ENCODE measurements at places on chromosomes 1 and 21.

DNA sequence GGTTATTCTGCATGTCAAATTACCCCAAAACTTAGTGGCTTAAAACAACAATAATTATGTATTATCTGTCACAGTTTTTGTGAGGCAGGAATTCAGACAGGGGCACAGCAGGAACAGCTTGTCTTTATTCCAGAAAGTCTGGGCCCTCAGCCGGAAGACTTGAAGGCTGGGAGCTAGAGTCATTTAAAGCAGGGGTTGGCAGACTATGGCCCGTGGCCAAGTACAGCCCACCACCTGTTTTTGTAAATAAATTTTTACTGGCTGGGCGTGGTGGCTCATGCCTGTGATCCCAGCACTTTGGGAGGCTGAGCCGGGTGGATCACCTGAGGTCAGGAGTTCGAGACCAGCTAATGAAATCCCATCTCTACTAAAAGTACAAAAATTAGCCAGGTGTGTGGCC is 39.6 kb upstream of the KDM4A start:
- no peak for DNase-seq

GRCh38 chr1:53037159-53037558 is 24.9 kb upstream of the PODN start:
- DNase-seq = no peak

DNA sequence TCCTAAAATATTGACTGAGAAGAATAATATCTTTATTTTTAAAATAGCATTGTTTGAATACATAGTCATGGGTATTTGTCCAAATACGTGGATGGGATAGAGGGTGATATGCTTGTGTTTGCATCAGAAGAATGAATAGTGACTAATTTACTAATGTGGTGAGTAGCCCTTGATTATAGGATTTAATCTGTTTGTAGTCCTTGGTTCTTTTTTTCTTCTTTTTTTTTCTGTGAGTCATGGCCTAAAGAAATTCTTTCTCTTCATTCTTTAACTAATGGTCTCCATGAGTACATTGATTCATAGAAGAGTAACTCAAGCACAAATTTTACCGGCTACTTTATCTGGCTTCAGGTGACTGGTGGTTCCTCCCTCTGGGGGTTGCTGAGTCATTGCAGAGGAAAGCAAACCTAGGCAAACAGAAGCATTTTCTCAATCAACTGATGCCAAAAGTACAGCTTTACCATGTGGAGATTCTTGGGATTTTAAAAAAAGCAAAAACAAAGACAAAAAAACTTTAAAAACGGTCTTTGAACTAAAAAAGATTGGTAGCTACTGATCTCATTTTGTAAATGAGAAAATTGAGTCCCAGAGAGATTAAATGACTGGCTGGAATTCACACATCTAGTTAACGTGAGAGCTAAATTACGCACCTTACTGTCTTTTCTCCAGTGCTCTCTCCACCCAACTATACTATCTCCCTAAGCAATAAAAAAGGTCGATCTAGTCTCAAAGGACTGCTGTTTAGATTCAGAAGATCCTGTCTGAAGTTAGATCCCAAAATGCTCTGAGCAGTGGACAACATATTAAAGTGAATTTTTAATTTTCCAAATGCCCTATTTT is 40.5 kb downstream of the AK5 start:
- no peak for DNase-seq

DNA sequence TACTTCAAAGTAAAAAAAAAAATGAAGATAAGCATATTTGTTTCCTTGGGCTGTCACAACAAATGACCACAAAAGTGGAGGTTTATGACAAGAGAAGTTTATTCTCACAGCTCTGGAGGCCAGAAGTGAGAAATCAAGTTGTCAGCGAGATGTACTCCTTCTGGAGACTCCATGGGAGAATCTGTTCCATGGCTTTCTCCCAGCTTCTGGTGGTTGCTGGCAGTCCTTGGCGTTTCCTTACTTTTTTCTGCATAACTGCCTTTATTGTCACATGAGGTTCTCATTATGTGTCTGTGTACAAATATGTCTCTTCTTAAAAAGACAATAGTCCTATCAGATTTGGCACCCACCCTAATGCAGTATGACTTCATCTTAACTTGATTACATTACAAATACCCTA is 398.3 kb downstream of the KCNT2 start:
- no peak for DNase-seq

GRCh38 chr21:46616050-46616449 is 11.2 kb upstream of the S100B start:
- DNase-seq = no peak

DNA sequence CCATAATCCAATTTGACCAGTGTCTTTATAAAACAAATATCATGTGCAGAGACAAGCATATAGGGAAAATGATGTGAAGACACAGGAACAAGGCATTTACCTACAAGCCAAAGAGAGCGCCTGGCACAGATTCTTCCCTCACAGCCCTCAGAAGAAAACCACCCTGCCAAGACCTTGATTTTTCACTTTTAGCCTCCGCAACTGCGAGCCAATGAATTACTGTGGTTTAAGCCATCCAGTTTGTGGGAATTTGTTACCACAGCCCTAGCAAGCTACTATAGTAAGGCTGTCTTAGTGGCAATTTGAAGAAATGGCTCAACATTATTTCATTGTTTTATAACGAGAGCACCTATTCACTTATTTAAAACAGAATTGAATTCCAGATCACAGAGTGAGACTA is 85.7 kb upstream of the CCDC190 start:
- DNase-seq = no peak

DNA sequence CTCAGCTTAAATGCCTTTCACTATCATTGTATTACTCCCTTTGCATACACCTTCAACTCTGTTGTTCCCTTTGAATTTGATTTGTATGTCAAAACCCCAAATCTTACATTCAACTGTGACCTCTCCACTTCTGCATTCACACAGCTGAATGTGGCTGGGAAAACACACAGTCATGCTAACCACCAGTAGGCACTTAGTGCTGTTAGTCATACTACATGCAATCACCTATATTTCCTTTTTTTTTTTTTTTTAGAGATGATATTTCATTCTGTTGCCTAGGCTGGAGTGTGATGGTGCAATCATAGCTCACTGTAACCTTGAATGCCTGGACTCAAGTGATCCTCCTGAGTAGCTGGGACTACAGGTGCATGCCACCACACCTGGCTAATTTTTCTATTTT is 16.2 kb downstream of the BTBD8 start:
- DNase-seq = no peak

GRCh38 chr1:114092186-114093062 is 61.2 kb downstream of the SYT6 start:
- DNase-seq = no peak

DNA sequence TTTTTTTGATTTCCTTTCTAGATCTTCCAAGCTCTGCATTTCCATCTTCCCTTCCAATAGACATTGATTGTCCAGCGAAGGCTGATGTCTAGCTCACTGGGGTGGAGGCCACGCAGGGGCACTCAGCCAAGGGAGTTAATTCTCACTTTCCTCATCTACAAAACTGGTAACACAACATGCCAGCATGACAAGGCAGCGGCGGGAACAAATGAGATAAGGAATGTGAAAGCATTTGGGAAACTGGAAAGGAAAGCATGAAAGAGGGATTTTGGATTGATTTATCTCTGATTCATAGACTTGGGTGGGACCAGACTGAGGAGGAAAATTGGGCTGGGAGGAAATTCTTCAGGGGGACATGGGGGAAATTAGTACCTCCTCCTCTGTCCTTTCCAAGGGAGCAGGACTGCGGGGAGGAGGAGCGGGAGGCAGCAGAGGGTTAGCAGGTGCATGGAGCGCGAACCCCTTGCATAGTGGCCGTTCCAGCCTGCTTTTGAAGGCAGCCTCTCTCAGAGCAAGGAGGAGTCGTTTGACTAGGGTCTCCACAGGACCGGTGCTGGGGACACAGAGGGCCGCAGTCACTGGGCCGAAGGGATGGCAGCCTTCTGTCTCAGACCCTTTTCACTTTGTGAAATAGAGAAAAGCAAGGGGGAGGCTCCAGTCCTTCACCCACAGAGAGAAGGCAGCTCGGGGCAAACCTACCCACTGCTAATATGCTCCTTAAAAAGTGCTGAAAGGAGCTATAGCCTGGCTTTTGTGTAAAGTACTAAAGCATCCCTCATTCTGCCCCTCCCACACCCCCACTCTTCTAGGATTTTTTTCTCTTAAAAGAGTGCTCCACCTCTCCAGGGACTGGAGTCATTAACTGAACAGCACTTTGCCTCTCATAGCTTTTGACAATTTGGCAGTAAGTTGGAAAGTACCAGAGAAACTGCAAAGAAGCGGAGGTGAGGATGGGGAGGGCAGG is 89.2 kb downstream of the PLXNA2 start:
- no peak for DNase-seq

- no peak for DNase-seq
Measured at GRCh38 chr1:97013136-97013535, 291.6 kb downstream of the PTBP2 start.

GRCh38 chr1:185267301-185267700 is 49.7 kb downstream of the IVNS1ABP start:
- DNase-seq = no peak

DNA sequence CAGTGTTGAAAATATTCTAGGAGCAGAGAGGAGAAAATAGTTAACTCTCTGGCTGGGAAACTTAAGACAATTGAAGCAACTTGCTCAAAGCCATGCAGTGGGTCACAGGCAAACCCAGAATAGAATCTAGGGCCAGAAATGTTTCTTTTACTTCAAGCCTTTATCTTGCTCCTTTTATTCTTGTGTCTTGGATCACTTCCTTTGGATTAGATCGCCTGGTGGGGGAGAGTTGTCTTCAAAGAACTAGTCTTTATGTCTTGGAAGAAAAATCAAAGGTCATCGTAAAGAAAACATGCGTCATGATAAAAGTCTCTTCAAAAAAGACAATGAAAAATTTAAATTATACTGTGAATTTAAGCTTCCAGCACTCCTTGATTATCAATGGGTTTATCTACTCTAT is 493.6 kb upstream of the USP24 start:
- DNase-seq = no peak

DNA sequence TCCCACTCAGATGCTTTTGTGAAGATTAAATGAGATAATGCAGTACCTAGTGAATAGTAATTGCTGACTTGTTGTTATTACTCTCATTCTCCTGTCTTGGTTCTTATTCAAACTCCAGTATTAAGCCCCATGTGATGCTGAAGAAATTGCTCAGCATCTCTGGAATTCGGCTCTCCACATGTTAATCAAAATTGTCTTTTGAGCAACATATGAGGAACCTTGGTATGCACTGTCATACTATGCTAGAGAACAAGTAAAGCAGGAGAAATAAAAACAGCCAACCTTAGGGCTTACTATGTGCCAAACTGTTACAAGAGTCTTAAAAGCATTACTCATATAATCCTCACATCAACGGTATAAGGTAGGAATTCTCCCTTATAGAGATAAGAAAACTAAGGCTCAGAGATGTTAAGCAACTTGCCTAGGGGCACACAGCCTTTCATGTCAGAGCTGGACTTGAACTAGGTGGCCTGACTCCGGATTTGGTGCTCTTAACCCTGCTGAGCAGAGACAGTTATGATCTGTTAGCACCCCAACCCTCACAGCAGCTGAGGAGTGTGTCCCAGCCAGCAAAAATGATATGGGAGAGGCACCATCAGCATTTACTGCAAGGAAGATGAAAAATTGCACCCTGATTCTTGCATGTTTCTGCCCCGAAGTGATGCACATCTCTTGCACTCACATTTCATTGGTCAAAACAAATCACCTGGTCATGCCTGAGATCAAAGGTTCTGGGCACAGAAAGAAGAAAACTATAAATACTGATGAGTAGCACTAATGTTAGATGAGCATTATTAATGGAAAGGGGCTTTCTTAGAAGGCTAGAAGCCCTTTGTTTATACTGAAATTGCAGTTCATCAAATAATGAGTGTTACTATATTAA is 102.3 kb downstream of the OMA1 start:
- no peak for DNase-seq
